ENCODE measurements at places on chromosomes 16 and 17. TPM values are rescaled to one million over a fixed set of nuclear protein-coding genes. Genes with fewer than 3 reads are reported as not detected.

DNA sequence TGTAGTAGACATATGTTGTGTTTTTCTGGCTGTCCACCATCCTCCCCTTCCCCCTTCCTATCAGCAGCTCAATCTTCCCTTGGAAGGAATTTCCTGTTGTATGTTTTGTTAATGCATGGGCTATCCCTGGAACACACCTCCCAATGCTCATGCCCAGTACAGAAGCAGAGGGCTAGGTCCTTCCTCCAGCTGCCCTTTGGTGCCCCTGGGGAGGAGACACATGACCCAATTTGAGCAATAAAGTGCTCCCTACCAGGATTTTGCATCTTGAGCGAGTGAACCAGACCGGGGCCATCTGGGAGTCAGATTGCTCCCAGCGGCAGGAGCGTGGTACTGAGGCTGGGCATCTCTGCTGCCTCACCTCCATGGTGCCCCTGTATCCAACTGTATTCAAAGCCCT lies 141.5 kb upstream of the MED13 start:
- no peak overlapping the region for H3K4me3 ChIP-seq
- H3K27ac ChIP-seq, result no peak overlapping the region
- no peak for DNase-seq
- no peaks in the 10 kb centered on the region for H3K4me1 ChIP-seq
- H3K36me3 ChIP-seq, result no peaks in the 10 kb centered on the region

GRCh38 chr16:29899516-29900101 lies at the start of gene SEZ6L2:
TSS of gene SEZ6L2 (minus strand) at chr16:29899550. CDS start at chr16:29899019, 531 bp downstream.
- no peaks in the 10 kb centered on the region for H3K36me3 ChIP-seq
- DNase-seq, result no peak
- peak within 1 kb of the TSS; percentile 81 for H3K4me3 ChIP-seq
- peak within 1 kb of the TSS; percentile 49 for H3K27ac ChIP-seq

DNA sequence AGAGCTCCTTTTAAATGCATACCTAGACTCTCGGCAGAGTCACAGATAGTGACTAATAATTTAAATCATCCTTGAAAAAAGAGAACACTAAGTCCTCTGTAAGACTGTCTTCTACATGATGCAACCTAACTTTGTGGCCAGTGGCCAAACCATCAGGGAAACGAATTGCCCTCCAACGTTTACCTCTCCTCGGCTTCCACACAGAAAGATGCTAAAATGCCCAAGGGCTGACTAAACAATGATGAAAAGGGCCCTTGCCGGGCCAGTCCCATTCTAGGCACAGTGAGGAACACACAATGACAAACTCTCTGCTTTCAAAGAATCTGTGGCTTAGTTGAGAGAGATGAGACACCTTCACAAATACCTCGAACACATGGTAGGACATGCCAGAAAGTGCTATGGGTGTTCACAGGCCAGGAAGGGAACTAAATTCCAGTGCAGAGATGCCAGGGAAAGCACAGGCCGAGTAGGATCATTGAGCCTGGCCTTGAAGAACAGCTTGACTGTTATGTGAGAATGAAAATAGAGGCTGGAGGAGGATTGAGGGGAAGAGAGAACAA lies 35.3 kb upstream of the PITPNM3 start:
- peaks cover 64% of the 10 kb centered on the region for H3K36me3 ChIP-seq
- H3K27me3 ChIP-seq, result no peaks in the 10 kb centered on the region
- no peak for DNase-seq
- H3K27ac ChIP-seq, result no peak overlapping the region

Gene CYGB
- not detected for total RNA-seq

Gene ZNF629
- total RNA-seq, result 0.82 TPM

Gene CHD9
- 25.0 TPM for total RNA-seq

DNA sequence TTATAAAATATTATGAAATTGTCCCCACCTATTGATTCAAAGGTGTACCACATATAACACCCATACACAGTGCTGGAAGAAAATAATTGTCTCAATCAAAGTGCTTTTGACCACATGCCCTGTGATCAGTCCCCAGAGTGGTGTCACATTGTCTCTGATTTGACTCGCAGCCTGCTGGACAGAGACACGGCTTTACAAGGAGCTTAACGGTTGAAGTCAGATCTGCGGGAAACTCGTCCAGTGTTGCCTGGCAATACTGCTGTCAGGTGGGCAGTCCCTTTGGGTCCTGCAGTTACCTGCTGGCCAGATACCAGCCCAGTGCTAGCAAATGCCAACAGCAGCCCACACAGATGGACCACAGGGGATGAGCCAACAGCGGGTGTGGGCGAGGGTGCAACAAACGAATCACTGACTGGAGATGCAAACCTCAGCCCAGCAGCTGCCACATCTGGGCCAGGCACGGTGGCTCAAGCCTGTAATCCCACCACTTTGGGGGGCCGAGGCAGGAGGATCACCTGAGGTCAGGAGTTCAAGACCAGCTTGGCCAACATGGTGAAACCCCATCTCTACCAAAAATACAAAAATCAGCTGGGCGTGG lies 26.2 kb upstream of the SSTR2 start:
- peaks cover 11% of the 10 kb centered on the region for H3K4me1 ChIP-seq
- no peak for DNase-seq
- H3K36me3 ChIP-seq, result no peaks in the 10 kb centered on the region

Gene KRTAP1-5
- not detected for total RNA-seq

Gene TRIM37
- 28.4 TPM for total RNA-seq

Gene TNRC6C
- 18.4 TPM for total RNA-seq

Gene TLCD3B
- 2.3 TPM for total RNA-seq

Gene ASGR1
- total RNA-seq, result 1.8 TPM

DNA sequence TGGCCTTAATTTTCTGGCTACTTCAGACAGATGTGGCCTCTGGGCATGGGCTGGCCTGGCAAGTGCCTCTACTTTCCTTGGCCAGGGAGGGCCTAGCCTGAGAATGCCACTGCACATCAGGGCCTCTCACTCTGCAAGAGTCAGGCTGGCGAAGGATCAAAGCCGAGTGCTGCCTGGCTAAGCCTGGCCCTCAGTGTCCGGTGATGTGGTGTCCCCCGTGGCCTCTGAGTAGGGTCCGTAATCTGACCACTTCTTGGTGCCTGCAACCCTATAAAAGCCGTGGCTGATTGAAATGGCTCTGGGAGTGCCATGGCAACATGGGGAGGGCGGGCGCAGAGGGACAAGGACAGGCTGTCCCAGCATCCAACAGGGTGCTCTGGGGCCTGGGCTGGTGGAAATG lies 30.2 kb downstream of the TBX4 start:
- no peak for DNase-seq
- H3K36me3 ChIP-seq, result no peaks in the 10 kb centered on the region
- no peak overlapping the region for H3K27ac ChIP-seq
- peaks cover 3% of the 10 kb centered on the region for H3K27me3 ChIP-seq

GRCh38 chr17:28357901-28358197 lies 522 bp upstream of the POLDIP2 start:
- peaks cover 22% of the 10 kb centered on the region for H3K4me1 ChIP-seq
- H3K27me3 ChIP-seq, result no peaks in the 10 kb centered on the region
- H3K4me3 ChIP-seq, result peak overlapping the region; percentile 97
- H3K36me3 ChIP-seq, result peaks cover 60% of the 10 kb centered on the region
- no peak for DNase-seq

Gene MPV17L
- 0.09 TPM for total RNA-seq

Gene PRR35
- total RNA-seq, result not detected

GRCh38 chr16:61332461-61332860 lies 703.8 kb downstream of the CDH8 start:
- H3K36me3 ChIP-seq, result no peaks in the 10 kb centered on the region
- no peaks in the 10 kb centered on the region for H3K4me1 ChIP-seq
- no peak overlapping the region for H3K4me3 ChIP-seq
- no peak for DNase-seq
- no peaks in the 10 kb centered on the region for H3K27me3 ChIP-seq

- no peaks in the 10 kb centered on the region for H3K4me1 ChIP-seq
- H3K27me3 ChIP-seq, result peaks cover 1% of the 10 kb centered on the region
- no peak overlapping the region for H3K4me3 ChIP-seq
- DNase-seq, result no peak
These were observed 229.5 kb upstream of the ASIC2 start for GRCh38 chr17:33522623-33523022.

DNA sequence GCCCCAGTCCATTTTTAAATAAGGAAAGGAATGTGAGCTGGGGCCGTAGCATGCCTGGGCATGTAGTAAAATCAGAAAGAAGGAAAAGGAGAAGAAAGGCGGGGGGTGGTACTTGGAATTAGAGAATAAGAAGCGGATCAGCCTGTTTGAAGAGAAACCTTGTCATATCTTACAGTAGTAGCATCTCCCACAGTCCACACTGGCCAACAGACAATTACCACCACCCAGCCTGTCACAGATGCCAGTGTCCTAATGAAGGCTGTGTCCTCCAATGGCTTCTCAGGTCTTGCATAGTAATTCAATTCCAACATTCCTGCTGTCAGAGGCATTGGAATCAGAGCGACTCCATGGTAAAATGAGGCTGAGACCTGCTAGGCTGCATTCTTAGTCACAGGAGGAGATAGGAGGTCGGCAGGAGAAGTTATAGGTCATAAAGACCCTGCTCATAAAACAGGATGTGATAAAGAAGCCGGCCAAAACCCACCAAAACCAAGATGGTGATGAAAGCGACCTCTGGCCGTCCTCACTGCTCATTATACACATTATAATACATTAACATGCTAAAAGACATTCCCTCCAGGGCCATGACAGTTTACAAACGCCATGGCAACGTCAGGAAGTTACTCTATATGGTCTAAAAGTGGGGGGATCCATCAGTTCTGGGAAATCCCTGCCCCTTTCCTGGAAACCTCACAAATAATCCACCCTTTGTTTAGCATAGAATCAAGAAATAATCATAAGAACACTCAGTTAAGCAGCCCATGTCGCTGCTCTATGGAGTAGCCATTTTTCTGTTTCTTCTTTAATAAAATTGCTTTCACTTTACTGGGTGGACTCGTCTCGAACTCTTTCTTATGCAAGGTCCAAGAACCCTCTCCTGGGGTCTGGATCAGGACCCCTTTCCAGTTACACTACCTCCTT lies 9.6 kb upstream of the AKAP10 start:
- no peak overlapping the region for H3K27ac ChIP-seq
- H3K4me1 ChIP-seq, result peaks cover 2% of the 10 kb centered on the region
- no peaks in the 10 kb centered on the region for H3K36me3 ChIP-seq

Gene SOX9
- total RNA-seq, result not detected

Gene C16orf96
- total RNA-seq, result not detected

Gene STAT5A
- 302 TPM for total RNA-seq

Gene MFAP4
- not detected for total RNA-seq

DNA sequence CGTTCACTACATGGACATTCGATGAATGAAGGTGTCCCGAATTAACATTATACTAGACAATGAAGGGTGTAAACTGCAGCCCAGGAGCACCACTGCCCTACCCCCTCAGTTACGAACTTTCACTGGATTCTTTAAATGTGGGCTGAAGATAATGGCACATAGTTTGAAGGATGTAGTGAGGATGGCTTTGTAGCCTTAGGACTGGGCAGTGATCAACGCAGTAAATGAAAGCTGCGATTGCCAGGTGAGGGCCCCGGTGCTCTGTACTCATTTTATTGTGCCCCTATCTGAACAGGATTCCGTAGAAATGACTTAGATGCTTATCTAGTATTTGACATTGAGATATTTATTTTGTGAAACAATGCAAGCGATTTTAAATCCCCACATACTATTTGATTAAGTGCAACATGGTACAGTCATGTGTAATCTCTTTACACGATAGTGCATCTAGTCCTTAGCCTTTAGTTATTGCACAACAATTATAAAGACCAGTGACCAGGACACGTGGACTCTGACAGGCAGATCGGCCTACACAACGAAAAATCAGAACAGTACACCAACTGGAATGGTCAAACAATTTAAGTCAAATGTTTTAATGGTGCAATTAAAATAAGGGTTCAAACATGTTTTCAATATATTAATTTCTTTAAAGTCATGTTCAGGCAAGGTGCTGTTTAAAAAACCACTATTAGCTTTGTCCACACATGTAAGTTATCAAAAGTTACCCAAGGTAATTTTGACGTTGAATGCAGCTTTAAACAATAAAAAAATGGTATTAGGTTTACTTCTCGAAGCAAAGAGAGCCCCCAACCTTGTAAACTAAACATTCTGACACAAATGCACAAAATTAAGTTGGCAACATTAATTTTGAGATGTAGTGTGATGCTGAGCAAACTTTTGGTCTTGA lies 17.4 kb upstream of the ERN1 start:
- no peaks in the 10 kb centered on the region for H3K27me3 ChIP-seq
- DNase-seq, result no peak
- no peak overlapping the region for H3K4me3 ChIP-seq
- H3K27ac ChIP-seq, result no peak overlapping the region
- H3K4me1 ChIP-seq, result peaks cover 21% of the 10 kb centered on the region

Gene ZC3H18
- 101 TPM for total RNA-seq

Gene TNFRSF12A
- 11.6 TPM for total RNA-seq

Data from activated T-helper 2 cell treated with anti-CD3 and anti-CD28 coated beads, Interferon-gamma antibody, Interleukin-2, Interleukin-4, amounts not matched to agents 10 μg/mL and 5 μg/mL and 100 μg/mL, durations not matched to agents 14 hours and 24 hours and 36 hours (primary cell).